ENCODE measurements at places on chromosomes 1 and 21. TPM values are rescaled to one million over a fixed set of nuclear protein-coding genes. Genes with fewer than 3 reads are reported as not detected.

C1orf226 gene
- 15.7 TPM for total RNA-seq

NUP210L gene
- total RNA-seq = not detected

TFAP2E gene
- 1.5 TPM for total RNA-seq

TRABD2B gene
- 10.8 TPM for total RNA-seq

RSPH1 gene
- 0.30 TPM for total RNA-seq

GJA9 gene
- not detected for total RNA-seq

ERG gene
- 4.5 TPM for total RNA-seq

TMEM125 gene
- 27.8 TPM for total RNA-seq

DNA sequence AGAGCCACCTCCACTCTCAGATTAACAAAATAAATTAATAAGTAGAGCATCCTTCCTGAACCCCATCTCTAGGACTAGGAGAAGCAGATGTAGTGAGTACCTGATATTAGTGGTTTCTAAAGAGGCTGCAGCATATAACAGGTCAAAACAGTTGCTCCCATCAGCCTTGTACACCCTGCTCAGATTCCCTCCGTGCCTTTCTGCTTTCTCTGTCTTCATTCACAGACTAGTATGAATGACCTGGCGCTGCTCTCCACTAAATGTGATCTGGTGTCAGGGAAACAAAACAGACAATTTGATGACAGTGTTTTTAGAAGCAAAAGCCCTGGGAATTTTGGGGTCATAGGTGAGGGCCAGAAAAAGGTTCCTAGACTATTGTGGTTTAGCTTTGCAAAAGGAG is 8.3 kb downstream of the SESN2 start:
- peak overlapping the region; percentile 69 for H3K27ac ChIP-seq
- no peaks in the 10 kb centered on the region for H3K27me3 ChIP-seq
- peaks cover 16% of the 10 kb centered on the region for H3K36me3 ChIP-seq
- H3K4me3 ChIP-seq = no peak overlapping the region

- no peak overlapping the region for H3K27ac ChIP-seq
- H3K36me3 ChIP-seq = no peaks in the 10 kb centered on the region
Observed at GRCh38 chr1:173190101-173190936, 16.8 kb downstream of the TNFSF4 start.

DNA sequence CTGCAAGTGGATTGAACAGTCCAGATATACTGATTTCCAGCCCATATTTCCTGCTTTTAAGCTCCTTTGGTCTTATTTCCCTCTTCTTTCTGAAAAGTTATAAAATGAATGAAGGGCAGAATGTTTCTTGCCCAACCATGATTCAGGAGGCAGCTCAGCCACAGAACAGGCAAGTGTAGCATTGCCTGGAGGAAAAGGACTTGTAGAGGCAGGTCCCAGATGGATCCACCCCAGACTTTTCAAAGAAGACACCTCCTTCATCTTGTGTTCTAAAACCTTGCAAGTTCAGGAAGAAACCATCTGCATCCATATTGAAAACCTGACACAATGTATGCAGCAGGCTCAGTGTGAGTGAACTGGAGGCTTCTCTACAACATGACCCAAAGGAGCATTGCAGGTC is at the start of gene CLCA2:
CLCA2 (plus strand) TSS at position 299 of the 400 bp plus-strand sequence; CDS start at position 376, 77 bp downstream.
- peaks cover 2% of the 10 kb centered on the region for H3K4me1 ChIP-seq
- no peak within 1 kb of the TSS for H3K27ac ChIP-seq
- no peaks in the 10 kb centered on the region for H3K27me3 ChIP-seq

- no peak for DNase-seq
- H3K27me3 ChIP-seq = no peaks in the 10 kb centered on the region
- H3K36me3 ChIP-seq = no peaks in the 10 kb centered on the region
- H3K4me1 ChIP-seq = peaks cover 42% of the 10 kb centered on the region
Observed at GRCh38 chr1:237111807-237112206, 69.8 kb downstream of the RYR2 start.

- no peaks in the 10 kb centered on the region for H3K36me3 ChIP-seq
- H3K27me3 ChIP-seq = no peaks in the 10 kb centered on the region
- H3K27ac ChIP-seq = no peak overlapping the region
- H3K4me1 ChIP-seq = no peaks in the 10 kb centered on the region
Observed at GRCh38 chr1:177862916-177863315, 106.9 kb downstream of the SEC16B start.

DNA sequence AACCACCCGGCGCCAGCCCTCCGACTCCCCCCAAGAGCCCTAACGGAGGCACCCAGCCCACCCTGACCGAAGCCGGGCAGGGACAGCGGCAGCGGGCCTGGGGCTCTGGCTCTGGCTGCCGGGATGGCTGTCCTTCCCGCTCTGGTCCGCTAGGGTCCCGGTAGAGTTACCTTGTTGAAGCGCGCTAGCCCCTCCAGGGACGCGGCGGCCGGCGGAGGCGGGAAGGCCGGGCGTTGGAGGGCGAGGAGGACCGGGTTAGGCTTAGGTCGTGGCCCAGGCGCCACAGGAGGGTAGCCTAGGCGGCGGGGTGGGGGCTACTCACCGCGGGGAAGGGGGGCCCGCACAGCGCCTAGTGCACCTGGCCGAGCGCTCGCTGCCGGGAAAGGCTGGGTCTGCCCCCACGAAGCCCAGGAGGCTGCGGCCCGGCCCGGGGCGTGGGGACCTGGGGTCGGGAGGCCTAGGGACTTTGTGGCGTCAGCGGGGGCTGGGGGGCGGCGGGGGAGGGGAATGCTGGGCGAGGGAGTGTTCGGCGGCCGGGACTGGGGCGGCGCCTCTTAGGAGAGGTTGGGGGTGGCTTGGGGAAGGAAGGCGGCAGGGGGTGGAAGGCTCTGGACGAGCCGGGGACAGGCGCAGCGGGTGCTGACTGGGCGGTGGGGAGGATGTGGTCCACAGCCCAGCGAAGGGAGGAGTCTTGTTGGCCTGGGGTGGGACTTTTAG is at the start of gene TRIM17:
TRIM17 (minus strand) TSS at position 645 of the 717 bp plus-strand sequence. CDS start 1,789 bp downstream, outside the sequence.
- no peaks in the 10 kb centered on the region for H3K36me3 ChIP-seq
- H3K4me1 ChIP-seq = peaks cover 14% of the 10 kb centered on the region
- peak within 1 kb of the TSS; percentile 72 for H3K4me3 ChIP-seq
- no peak within 1 kb of the TSS for H3K27ac ChIP-seq
- H3K27me3 ChIP-seq = peaks cover 77% of the 10 kb centered on the region

GRCh38 chr1:171740356-171740863 is 1.5 kb downstream of the VAMP4 start:
- no peaks in the 10 kb centered on the region for H3K27me3 ChIP-seq
- peaks cover 14% of the 10 kb centered on the region for H3K36me3 ChIP-seq
- no peak overlapping the region for H3K27ac ChIP-seq
- no peak for DNase-seq
- peak overlapping the region; percentile 100 for H3K4me3 ChIP-seq

DNA sequence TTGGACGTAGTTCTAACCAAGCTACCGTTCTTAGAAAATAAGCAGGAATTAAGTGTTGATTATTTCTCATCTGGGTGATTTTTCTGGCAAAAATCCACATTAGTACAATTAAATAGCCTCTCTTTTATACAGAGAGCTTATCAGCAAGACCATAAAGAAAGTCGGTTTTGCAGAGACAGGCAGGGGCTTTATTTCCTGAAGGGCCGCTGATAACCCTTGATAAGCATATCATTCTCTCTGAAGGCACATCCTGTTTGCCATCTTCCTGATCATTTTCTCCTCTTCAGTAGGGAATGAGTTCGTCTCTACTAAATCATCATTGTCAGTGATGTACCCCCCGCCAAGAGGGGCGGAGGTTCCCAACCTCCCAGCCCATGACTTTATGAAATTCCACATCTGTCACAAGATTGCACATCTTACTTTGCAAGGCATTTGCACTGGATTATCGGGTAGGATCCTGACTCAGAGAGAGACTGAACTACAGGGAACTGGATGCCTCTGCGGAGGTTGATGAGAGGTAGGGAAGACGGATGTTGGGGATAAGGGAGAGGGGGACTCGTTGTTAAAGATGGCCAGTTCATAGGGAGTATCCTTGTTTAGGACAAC is 115.7 kb downstream of the KCNJ6 start:
- no peaks in the 10 kb centered on the region for H3K27me3 ChIP-seq
- H3K4me3 ChIP-seq = no peak overlapping the region
- H3K27ac ChIP-seq = no peak overlapping the region

DNA sequence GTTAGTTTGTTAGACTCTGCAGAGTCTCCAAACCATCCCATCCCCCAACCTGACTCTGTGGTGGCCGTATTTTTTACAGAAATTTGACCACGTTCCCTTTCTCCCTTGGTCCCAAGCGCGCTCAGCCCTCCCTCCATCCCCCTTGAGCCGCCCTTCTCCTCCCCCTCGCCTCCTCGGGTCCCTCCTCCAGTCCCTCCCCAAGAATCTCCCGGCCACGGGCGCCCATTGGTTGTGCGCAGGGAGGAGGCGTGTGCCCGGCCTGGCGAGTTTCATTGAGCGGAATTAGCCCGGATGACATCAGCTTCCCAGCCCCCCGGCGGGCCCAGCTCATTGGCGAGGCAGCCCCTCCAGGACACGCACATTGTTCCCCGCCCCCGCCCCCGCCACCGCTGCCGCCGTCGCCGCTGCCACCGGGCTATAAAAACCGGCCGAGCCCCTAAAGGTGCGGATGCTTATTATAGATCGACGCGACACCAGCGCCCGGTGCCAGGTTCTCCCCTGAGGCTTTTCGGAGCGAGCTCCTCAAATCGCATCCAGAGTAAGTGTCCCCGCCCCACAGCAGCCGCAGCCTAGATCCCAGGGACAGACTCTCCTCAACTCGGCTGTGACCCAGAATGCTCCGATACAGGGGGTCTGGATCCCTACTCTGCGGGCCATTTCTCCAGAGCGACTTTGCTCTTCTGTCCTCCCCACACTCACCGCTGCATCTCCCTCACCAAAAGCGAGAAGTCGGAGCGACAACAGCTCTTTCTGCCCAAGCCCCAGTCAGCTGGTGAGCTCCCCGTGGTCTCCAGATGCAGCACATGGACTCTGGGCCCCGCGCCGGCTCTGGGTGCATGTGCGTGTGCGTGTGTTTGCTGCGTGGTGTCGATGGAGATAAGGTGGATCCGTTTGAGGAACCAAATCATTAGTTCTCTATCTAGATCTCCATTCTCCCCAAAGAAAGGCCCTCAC is at the start of gene OLIG2:
OLIG2 (plus strand) TSS at position 447 of the 954 bp plus-strand sequence. CDS start 928 bp downstream, outside the sequence.
- H3K4me1 ChIP-seq = peaks cover 60% of the 10 kb centered on the region
- H3K27me3 ChIP-seq = peaks cover 100% of the 10 kb centered on the region
- H3K36me3 ChIP-seq = no peaks in the 10 kb centered on the region
- DNase-seq = peak; percentile 95
- no peak within 1 kb of the TSS for H3K27ac ChIP-seq

- no peaks in the 10 kb centered on the region for H3K27me3 ChIP-seq
- peaks cover 24% of the 10 kb centered on the region for H3K4me1 ChIP-seq
- H3K36me3 ChIP-seq = peaks cover 83% of the 10 kb centered on the region
- no peak for DNase-seq
- peak overlapping the region; percentile 78 for H3K27ac ChIP-seq
Observed at GRCh38 chr21:39663066-39663465, 50.3 kb downstream of the B3GALT5 start.

DNA sequence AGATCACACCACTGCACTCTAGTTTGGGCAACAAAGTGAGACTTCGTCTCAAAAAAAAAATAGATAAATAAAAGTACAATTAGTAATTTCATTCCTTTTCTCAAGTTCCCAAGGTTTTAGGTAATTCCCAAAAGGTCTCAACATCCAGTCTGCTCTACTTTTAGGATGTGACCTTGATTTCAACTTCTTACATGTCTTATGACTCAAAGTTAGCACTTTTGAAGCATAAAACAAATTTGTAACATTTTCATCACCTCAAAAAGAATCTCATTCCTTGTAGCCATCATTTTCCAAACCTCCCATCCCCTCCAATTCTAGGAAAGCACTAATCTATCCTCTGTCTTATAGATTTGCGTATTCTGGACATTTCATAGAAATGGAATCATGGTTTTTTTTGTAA is 32.2 kb downstream of the SNX27 start:
- no peak for DNase-seq
- H3K4me3 ChIP-seq = no peak overlapping the region
- no peaks in the 10 kb centered on the region for H3K27me3 ChIP-seq
- H3K36me3 ChIP-seq = peaks cover 8% of the 10 kb centered on the region

DNA sequence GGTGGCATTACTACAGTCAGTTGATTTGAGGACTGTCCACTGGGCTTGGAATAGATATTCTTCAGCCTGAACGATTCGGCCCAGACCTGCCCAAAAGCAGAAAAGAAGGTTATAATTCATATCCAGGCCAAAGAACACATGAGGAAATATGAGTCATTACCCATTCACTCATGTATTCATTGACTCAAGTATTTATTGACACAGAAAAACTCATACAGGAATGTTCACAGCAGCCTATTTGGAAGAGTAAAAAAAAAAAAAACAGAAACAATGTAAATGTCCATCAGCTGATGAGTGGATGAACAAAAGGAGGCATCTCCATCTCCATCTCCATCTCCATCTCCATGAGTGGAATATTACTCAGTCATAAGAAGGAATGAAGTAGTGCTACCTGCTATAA is 15.9 kb downstream of the ZMYND12 start:
- no peak for DNase-seq
- no peaks in the 10 kb centered on the region for H3K4me1 ChIP-seq
- no peaks in the 10 kb centered on the region for H3K36me3 ChIP-seq
- no peak overlapping the region for H3K27ac ChIP-seq

GRCh38 chr1:178646821-178647220 is 78.2 kb upstream of the RALGPS2 start:
- H3K27ac ChIP-seq = no peak overlapping the region
- no peaks in the 10 kb centered on the region for H3K27me3 ChIP-seq
- no peaks in the 10 kb centered on the region for H3K36me3 ChIP-seq

DNA sequence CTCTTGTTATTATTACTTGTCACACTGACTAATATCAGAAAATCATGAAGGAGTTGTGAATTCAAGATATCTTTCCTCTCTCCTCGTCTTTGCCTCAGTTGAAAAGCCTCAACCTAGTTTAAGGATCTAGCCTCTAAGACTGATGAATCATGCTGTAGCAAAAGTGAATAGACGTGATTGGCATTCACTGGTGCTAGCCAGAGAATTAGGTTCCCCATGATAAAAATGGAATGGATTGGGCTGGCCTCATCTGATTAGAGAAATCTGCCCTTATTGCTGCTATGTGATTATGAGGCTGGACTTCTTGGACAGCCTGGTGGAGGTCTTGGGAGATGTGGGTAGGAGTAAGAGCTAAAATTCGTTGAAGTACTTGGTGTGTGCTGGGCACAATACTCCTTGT is 208.2 kb downstream of the BACH1 start:
- H3K27ac ChIP-seq = no peak overlapping the region
- H3K4me1 ChIP-seq = peaks cover 9% of the 10 kb centered on the region
- no peak for DNase-seq
- no peaks in the 10 kb centered on the region for H3K27me3 ChIP-seq
- H3K4me3 ChIP-seq = no peak overlapping the region

DNA sequence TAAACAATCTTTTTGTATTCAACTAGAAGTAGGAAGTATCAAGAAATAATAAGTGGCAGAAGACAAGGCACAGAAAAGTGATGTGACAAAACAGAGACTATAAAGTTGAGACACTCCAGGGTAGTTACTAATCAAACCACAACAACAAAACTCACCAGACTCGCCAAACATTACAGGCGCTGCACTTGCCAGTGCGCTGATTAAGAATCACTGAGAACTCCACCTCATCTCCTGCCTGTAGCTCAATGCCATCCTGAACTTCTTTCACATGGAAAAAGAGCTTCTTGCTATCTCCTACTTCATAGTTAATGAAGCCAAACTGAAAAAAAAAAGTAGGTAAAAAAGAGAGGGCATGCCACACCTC is 2.8 kb upstream of the NRAS start:
- no peak overlapping the region for H3K27ac ChIP-seq
- DNase-seq = no peak
- H3K4me3 ChIP-seq = no peak overlapping the region
- peaks cover 9% of the 10 kb centered on the region for H3K4me1 ChIP-seq
- H3K36me3 ChIP-seq = peaks cover 56% of the 10 kb centered on the region
- no peaks in the 10 kb centered on the region for H3K27me3 ChIP-seq

- no peaks in the 10 kb centered on the region for H3K27me3 ChIP-seq
- no peaks in the 10 kb centered on the region for H3K36me3 ChIP-seq
- DNase-seq = no peak
Observed at GRCh38 chr21:24910591-24910990, 696.7 kb downstream of the MRPL39 start.

Measured in WTC11 (cell line).